ENCODE measurements at places on chromosomes 1 and 21. TPM values are rescaled to one million over a fixed set of nuclear protein-coding genes. Genes with fewer than 3 reads are reported as not detected.

ADCY10 gene
- total RNA-seq = 0.05 TPM

SPATA17 gene
- total RNA-seq = 2.4 TPM

RFX5 gene
- total RNA-seq = 108 TPM

RWDD3 gene
- total RNA-seq = 13.6 TPM

MYOG gene
- not detected for total RNA-seq

LRRIQ3 gene
- 1.7 TPM for total RNA-seq

FMO3 gene
- total RNA-seq = not detected

Measured in A375 (cell line).